ENCODE measurements at places on chromosomes 11 and 22. TPM values are rescaled to one million over a fixed set of nuclear protein-coding genes. Genes with fewer than 3 reads are reported as not detected.

DNA sequence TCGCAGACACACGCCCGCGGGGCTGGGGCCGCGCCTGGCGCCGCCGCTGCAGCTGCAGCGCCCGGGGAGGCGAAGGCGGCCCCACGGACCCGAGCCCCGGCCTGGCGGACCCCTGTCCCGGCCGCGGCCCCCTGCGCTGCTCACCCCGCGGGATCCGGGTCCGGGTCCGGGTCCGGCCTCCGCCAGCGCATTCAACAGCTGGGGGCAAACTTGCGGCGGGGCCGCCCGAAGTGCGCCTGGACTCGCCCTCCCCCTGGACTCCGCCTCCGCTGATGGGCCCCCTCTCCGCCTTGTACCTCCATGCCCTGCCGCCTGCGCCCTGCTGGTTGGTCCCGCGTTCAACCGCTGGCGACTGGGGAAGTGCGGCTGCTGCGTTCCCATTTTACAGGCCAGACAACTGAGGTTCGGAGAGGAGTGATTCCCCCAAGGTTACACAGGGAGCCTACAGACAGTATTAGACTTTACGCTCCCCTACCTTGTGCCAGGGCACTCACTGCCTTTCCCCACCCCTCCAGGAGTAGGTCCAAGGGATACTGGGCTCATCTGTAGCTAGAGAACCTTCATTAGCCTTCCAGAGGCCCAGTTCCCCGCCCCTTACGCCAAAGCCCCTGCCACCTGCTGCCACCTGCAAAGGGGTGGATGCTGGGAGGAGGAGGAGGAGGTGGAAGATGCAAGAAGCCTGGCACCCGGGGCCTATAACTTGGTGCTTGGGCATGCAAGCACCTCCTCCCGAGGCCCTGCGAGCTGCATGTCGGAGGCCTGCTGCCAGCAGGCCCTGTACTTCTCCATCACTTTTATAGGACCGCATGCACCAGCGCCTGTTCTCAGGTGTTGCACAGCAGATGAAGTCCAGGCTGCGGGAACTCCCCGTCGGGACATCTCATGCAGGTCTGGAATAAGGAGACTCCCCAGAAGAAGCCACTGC is 694 bp upstream of the ELFN2 start:
- H3K4me3 ChIP-seq, result no peak overlapping the region
- no peak overlapping the region for H3K27ac ChIP-seq
- H3K27me3 ChIP-seq, result peaks cover 84% of the 10 kb centered on the region
- no peak for DNase-seq

GRCh38 chr11:122404571-122404970 is 251.0 kb upstream of the UBASH3B start:
- H3K4me3 ChIP-seq, result no peak overlapping the region
- no peaks in the 10 kb centered on the region for H3K36me3 ChIP-seq
- H3K27ac ChIP-seq, result no peak overlapping the region
- H3K4me1 ChIP-seq, result no peaks in the 10 kb centered on the region

DNA sequence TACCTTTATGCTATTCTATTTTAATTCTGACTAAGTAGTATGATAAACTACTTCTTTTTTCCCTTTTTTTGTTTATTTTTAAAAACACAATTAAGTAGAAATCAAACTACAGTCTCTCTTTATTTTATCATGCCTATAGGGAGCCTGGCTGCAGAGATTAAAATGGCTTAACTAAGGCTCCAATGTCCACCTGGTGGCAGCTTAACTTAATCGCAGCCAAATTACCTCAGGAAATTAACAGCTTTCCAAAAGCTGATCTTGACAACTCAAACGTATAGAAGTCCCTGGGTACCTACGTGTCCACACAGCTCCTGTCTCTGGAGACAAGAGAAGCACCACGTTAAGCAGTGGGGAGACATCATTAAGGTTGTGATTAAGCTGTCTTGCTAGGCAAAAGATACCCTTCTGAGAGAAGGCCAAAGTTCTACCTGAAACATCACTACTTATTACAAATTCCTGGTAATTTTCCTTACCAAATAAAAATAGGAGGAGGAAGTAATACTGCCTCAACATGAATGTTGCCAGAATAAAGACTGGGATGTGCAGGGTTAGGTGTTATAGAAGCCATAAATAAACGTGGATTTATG is 63.2 kb upstream of the SNX19 start:
- no peaks in the 10 kb centered on the region for H3K36me3 ChIP-seq
- H3K27ac ChIP-seq, result no peak overlapping the region
- no peaks in the 10 kb centered on the region for H3K4me1 ChIP-seq

DNA sequence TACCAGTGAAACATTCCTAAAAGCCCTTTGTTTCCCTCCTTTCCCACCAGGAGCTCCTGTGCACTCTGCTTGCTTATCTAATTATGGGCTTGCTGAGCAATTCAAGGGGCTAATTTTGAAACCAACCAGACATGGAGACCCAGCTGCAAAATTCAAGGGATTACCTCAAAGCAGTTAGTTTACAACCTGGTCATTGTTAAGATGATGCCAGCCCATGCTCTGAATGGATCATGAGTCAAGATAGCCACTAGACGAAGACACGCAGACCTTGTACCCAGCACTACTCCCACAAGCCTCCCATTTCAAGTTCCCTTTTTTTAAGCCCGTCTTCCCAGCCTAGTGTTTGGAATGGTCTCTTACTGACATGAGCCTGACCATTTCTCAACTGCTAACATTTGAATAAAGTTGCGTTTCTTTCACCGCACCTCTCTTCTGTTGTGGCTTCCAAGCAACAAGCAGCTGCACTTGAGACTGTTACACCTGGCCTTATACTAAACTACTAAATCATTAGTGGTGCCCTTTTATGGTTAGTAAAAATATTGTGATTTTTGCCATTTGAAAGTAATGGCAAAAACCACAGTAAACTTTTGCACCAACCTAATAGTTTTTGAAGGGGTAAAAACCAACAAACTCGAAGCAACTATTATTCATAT is 315.3 kb upstream of the LUZP2 start:
- H3K4me3 ChIP-seq, result no peak overlapping the region
- H3K36me3 ChIP-seq, result no peaks in the 10 kb centered on the region
- H3K4me1 ChIP-seq, result no peaks in the 10 kb centered on the region
- H3K27me3 ChIP-seq, result no peaks in the 10 kb centered on the region
- DNase-seq, result no peak
- H3K27ac ChIP-seq, result no peak overlapping the region

The OR8G1 gene
- not detected for total RNA-seq

DNA sequence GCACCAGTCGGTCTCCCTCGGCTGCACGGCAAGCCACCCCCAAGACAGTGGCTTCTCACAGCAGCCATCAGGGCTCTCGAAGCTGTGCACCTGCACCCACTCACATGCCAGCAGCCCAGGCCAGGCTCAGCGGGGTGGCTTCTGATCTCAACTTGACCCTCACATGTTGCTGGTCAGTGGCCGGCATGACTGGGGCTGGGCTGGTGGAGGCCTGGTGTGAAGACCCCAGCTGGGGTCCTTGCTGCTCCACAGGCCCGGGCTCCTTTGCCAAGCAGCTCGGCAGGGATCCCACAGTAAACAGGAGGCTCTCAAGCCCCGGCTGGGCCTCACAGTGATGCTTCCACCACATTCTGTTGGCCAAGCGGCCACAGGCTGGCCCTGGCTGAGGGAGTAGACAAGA is 128.2 kb downstream of the BRD1 start:
- peaks cover 2% of the 10 kb centered on the region for H3K36me3 ChIP-seq
- H3K27me3 ChIP-seq, result peaks cover 10% of the 10 kb centered on the region
- no peak overlapping the region for H3K4me3 ChIP-seq
- H3K27ac ChIP-seq, result no peak overlapping the region

The MYEOV gene
- total RNA-seq, result 0.16 TPM

GRCh38 chr11:122664188-122664587 is 8.7 kb downstream of the UBASH3B start:
- no peak overlapping the region for H3K27ac ChIP-seq
- H3K4me3 ChIP-seq, result no peak overlapping the region
- H3K27me3 ChIP-seq, result no peaks in the 10 kb centered on the region
- H3K4me1 ChIP-seq, result peaks cover 16% of the 10 kb centered on the region

DNA sequence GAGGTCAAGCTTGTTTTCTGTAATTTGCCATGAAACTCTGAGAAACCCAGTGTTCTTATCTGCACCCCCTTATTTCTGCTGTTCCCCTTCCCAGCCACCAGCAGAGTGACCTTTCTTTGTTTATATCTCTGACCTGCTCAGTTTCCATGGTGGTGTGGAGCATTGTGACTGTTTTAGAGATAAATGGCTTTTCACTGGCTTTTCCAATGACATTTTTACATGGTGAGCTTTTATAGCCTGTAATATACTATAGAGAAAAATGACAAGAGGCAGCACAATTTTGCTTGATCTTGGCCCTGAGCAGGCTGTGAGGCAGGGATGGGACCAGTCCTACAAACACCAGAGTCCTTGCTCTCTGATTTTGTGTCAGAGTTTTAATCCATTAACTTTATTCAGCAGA is 233.9 kb downstream of the FAT3 start:
- no peaks in the 10 kb centered on the region for H3K27me3 ChIP-seq
- H3K4me3 ChIP-seq, result no peak overlapping the region
- H3K27ac ChIP-seq, result no peak overlapping the region
- peaks cover 32% of the 10 kb centered on the region for H3K4me1 ChIP-seq
